Effector CD4-positive, alpha-beta T cell (primary cell): ENCODE measurements at places on chromosomes 7 and 10.

- no peak for DNase-seq
Measured at GRCh38 chr7:24406789-24407299, 122.9 kb downstream of the NPY start.

DNA sequence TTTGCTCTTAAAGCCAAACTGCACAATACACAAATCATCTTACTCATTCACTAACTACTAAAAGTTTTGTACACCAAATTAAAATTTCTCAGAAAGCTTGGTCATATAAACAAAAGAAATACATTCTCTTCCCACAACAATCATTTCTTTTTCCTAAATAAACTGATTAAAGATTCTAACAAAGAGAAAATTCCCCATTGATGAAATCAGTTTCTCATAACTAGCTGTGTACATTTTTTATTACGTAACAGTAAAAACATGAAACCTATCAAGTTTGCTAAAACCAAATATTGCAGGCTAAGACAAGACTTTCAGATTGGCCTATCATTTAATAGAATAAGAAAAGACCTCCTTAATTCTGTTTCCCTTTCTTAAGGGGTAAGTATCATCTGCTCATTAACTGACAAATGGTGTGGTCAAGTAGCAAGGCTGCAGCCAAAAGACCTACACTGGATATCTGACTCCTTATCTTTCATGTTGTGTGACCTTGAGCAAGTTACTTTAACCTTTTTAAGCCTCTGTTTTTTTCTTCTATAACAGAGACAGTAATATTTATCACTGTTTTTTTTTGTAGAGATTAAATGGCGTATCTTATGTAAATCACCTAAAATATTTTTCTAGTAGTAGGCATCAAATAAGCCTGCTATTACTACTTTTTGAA lies 22.4 kb downstream of the NAMPT start:
- no peak for DNase-seq

DNA sequence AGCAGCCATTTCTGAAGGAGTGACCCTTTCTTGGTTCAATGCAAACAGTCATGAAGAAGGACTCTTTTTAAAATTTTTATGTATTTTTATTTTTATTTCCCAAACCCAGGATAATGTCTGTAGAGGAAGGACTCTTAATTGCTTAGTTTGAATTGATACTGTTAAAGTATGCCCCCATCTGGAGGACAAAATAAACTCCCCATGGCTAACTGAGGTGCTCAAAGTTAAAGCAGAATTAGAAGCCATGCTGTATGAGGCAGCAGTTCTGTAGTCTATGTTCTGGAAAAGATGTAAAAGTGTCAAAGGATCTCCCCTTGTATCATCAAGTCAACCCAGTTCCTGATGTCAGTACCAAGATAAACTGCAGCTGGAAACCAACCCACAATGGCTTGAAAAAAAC lies 617.9 kb upstream of the GRM3 start:
- DNase-seq, result no peak

DNA sequence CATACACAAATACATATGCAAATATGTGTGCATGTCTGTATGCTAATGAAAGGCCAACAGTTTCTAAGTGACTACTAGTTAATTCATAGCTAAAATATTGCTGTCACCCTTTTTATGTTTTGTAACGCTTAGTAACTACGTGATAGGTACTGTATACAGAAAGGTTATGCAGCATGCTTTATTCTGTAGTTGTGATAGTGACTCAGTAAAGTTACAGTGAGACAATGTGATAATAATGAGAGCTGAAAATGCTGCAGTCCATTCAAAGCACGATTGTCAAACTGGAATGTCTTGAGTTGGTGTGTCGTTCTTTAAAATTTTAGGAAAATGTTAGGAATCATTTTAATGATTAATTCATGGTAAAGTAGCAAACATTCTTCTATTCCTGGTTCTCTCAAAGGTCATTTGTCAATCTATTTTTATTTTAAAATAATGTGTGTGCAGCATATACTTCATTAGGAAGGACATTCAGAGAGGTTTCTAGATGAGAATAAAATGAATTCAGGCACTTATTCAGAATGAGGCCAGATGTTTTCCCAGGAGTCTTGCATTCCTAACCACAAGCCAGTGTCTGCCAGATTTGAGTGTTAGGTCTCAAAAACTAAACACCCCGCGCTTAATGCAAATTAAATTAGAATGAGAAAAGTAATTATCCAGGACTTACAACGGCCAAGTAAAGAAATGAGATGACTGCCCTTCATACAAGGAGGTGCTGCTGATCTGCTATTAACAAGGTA lies 408.8 kb upstream of the FZD8 start:
- DNase-seq, result no peak

DNA sequence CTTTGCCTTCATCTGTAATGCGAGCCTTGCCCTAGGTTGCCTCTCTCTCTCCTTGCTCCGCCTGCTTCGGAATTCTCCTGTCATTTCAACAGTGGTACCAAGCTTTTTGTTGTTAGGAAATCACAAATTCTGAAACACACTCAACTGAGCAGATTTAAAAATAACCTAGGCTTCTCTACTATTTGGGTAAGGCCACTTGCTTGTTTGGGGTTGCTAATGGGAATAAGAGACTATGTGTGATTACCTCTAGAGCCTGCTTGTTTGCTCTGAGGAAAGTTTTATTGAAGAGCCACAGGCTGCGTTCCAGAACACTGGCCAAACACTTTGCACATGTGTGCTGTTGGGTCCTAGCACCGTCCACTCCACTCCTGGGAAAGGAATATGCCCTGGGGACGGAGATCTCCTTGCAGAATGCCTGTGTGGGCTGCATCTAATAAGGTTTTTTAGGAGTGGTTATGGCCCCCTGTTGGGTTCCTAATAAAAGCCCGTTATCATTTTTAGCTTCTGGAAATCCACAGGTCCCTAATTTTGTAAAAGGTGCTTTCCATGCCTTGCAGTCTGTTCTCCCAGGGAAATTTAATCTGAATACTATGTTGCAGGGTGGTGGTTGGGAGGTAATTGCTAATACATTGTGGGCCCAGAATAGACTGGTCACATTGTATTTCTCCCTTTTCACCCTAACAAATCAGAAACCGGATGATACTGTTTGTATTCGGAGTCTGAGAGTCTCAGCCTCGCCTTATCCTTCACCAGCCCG lies 68.7 kb upstream of the KLF6 start:
- no peak for DNase-seq

DNA sequence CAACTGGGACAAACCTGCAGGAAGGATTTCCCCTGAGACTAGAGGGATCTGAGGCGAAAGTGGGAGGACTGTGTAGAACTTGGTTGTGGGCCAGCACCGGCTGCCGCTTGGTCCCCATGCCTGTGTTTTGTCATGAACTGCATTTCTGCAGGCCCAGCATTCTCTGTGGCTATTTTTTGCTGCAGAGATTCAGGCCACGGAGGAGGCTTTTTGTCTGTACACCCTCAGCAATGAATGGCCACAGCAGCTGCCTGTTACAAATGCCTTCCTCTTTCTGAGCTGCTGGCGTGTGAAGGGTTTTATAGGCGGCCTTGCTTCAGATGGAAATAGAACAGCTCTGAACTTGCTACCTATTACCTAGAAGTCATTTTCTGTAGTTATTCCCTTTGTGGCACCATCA lies 164.4 kb downstream of the SH2D4B start:
- no peak for DNase-seq

GRCh38 chr10:121797490-121797889 lies 130.3 kb downstream of the ATE1 start:
- DNase-seq, result no peak

GRCh38 chr10:79048639-79049550 lies 19.9 kb upstream of the ZMIZ1 start:
- no peak for DNase-seq
